ENCODE measurements at places on chromosomes 2 and 18. TPM values are rescaled to one million over a fixed set of nuclear protein-coding genes. Genes with fewer than 3 reads are reported as not detected.
A peak's percentile ranks its signal among the peaks of the same experiment; 100 is the strongest.

The B3GNT7 gene
- 4.5 TPM for total RNA-seq

DNA sequence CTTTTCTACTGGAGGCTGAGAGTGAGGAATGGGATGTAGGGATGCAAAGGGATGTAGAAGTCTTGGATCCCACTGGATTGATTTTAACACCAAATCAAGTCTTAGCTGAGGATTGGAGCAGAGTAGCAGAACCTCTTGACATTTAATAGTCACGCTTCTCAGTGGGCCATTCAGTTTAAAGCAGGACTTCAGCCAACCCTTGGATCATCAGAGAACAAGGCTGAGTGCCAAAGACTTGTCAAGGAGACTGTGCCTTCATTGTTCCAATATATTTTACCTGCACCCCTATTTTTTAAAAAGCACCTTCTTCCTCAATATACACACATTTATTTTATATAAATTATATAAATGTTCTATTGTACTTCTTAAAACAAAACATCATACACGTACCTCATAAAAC, 242.4 kb upstream of the ST6GAL2 start:
- DNase-seq = no peak

GRCh38 chr2:237291138-237291792, 122.7 kb downstream of the COL6A3 start:
- DNase-seq = peak; percentile 97

DNA sequence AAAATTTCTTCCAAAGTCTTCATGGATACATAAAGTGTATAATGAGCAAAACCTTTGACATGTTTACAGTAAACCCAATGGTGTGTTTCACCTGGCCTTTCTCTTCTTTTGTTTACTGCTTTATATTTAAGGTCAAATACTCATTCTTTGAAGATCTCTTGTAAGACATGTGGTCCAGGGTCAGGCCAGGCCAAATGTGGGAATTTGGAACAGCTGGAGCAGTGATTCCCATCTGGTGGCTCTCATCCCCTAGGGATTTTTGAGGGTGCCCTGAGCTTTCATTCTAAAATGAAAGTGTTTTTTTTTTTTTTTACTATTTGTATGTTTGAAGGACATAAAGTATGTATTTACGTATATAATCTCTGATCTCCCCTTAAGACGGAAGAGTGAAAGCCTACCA, 13.8 kb upstream of the MGAT5 start:
- DNase-seq = no peak

GRCh38 chr2:46336283-46336959, 39.2 kb downstream of the EPAS1 start:
- DNase-seq = no peak

DNA sequence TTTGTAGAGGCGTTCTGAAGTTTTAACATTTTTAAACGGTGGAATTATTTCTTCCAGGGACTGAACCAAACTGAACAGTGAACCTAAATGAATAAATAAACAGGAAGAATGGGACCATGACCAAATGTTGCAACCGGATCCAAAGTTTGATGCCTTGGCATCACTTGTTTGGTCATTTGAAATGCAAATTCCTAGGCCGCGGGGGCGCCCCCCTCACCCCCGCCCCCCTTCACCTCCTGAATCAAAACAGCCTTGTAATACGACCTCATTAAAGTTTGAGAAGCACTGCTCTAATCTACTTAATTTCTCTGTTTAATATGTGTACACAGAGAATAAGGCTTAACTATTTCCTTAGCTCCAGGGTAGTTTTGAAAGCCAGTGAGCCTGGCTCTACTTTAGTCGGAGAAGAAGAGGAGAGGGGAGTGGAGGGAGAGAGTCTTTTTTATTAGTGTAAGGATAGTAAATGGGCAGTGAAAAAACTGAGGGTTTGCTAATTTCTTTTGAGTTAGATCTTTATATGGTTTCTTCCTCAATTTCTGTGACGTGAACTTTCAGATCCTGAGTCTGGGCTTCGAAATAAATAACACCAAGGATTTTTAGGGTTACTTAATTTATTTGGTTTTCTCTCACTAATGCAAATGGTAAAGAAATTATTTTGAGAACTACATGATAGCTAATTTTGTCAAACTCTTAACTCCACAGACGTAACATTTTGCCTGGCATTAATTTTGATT, 5.7 kb downstream of the C2orf80 start:
- DNase-seq = no peak

All from left cardiac atrium (tissue), 4 donors.